ENCODE measurements at places on chromosomes 2 and 18. TPM values are rescaled to one million over a fixed set of nuclear protein-coding genes. Genes with fewer than 3 reads are reported as not detected.

- no peak overlapping the region for H3K4me3 ChIP-seq
- H3K36me3 ChIP-seq: no peaks in the 10 kb centered on the region
- DNase-seq: no peak
- no peak overlapping the region for H3K27ac ChIP-seq
- H3K4me1 ChIP-seq: no peaks in the 10 kb centered on the region
These were observed 557 bp downstream of the DCC start for GRCh38 chr18:52340406-52341102.

DNA sequence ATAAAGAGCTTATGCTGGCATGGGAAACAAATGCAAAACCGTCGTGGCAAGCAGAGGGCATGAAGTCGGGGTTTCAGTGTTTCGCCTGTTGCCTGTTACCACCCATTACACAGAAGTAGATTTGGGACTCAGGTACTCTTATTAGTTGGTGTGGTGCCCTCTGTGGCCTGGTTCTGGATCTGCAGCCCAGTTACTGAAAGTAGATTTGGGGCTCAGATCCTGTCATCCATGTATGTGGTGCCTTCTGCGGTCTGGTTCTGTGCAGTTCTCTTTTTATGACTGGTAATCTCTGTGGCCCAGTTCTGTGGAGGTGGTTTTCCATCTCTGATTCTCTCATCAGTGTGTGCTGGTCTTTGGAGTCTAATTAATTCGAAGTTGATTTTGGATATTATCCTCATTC lies 45.2 kb downstream of the ADNP2 start:
- H3K27me3 ChIP-seq: peaks cover 7% of the 10 kb centered on the region
- peaks cover under 1% of the 10 kb centered on the region for H3K36me3 ChIP-seq
- no peak overlapping the region for H3K27ac ChIP-seq
- H3K4me1 ChIP-seq: peaks cover 4% of the 10 kb centered on the region
- DNase-seq: peak; percentile 77

The TPO gene
- not detected for total RNA-seq

GRCh38 chr2:199734011-199734410 lies 117.0 kb downstream of the FTCDNL1 start:
- no peaks in the 10 kb centered on the region for H3K36me3 ChIP-seq
- H3K4me3 ChIP-seq: no peak overlapping the region
- H3K27ac ChIP-seq: no peak overlapping the region
- no peaks in the 10 kb centered on the region for H3K4me1 ChIP-seq
- peaks cover 19% of the 10 kb centered on the region for H3K27me3 ChIP-seq

The NBEAL1 gene
- 11.8 TPM for total RNA-seq

The C1D gene
- 28.1 TPM for total RNA-seq

The NAT8 gene
- total RNA-seq: not detected

DNA sequence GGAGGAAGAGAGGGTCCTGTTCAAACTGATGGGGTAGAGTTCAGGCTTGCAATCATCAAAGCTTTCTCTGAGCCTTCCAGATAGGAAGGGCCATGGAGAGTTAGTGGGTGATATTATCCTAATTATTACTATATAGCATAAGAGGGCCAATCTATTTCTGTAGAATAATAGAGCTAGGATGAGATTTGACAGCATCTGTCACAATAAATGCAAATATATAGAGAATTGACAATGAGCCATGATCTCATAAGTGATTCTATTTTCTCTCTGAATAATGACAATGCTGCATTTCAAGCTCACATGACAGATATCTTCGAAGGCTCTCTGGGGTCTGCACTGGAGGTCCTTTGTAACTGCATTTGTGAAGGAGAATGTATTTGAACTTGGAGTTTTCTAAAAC lies 521.9 kb upstream of the CELF4 start:
- no peak overlapping the region for H3K4me3 ChIP-seq
- H3K27ac ChIP-seq: no peak overlapping the region
- no peak for DNase-seq

DNA sequence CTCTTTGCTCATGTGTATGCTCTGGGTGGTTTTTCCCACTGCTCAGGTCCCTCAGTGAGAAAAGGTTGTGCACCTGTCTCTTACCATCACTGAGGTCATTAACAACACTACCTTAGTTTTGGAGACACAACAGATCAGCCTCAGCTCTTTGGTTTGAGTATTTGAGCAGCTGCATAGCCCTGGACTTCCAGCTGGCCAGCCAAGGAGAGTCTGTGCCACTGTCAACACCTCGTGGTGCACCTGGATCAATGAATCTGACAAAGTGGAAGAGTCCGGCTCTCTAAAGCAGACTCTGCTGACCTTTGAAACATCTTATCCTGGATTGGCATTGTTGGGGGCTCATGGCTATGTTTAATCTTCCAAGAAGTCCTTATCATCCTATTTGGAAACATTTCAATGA lies 30.0 kb downstream of the SERPINB8 start:
- H3K27ac ChIP-seq: no peak overlapping the region
- H3K27me3 ChIP-seq: peaks cover 15% of the 10 kb centered on the region
- DNase-seq: no peak
- H3K4me3 ChIP-seq: no peak overlapping the region
- no peaks in the 10 kb centered on the region for H3K4me1 ChIP-seq

The VWC2L gene
- not detected for total RNA-seq

- no peaks in the 10 kb centered on the region for H3K27me3 ChIP-seq
- H3K27ac ChIP-seq: no peak overlapping the region
- H3K4me3 ChIP-seq: no peak overlapping the region
These were observed 53.8 kb downstream of the LRPPRC start for GRCh38 chr2:43941966-43942365.

- H3K27ac ChIP-seq: no peak overlapping the region
- H3K36me3 ChIP-seq: no peaks in the 10 kb centered on the region
- H3K4me3 ChIP-seq: no peak overlapping the region
- DNase-seq: no peak
These were observed 20.8 kb upstream of the PUM2 start for GRCh38 chr2:20371323-20372025.

DNA sequence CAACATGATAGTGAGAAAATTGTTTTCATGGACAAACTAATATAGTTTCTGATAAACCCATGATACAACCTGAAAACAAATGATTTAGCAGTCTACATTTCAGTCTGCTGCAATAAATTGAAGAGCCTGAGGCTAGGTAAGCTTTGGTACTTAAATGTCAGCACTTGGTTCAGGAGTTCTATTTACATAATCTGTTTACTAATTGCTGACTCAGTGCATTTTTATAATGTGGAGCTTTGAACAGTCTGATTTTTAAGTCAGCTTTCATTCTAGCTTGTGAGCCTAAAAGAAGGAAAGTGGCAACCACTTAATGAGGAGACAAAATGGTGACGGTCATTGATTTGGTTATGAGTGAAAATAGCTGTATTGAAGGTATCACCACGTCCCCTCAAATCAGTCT lies 488.6 kb downstream of the CPS1 start:
- H3K27ac ChIP-seq: no peak overlapping the region
- H3K4me1 ChIP-seq: no peaks in the 10 kb centered on the region
- no peaks in the 10 kb centered on the region for H3K36me3 ChIP-seq

DNA sequence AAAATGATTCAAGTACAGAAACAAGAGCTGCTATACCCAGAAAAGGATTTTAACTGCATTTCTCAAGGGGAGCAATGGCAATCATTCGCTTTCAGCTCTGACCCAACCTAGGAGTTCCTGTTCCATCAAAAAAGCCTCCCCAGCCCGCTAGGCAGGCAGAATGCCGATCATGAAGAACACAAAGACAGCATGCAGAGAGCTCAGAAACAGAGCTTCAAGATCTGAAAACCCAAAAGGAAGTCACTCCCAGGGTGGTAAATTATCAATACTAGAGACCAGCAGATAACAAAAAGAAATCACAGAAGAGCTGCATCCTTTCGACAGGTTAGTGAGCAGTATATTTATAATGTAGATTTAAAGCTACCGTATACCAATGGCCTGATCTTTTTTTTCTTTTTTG lies 84.8 kb upstream of the CRIM1 start:
- H3K4me3 ChIP-seq: no peak overlapping the region
- H3K27me3 ChIP-seq: no peaks in the 10 kb centered on the region
- DNase-seq: no peak

- peaks cover 77% of the 10 kb centered on the region for H3K4me1 ChIP-seq
- no peaks in the 10 kb centered on the region for H3K27me3 ChIP-seq
- H3K36me3 ChIP-seq: peaks cover 6% of the 10 kb centered on the region
- peak overlapping the region; percentile 12 for H3K27ac ChIP-seq
- H3K4me3 ChIP-seq: no peak overlapping the region
These were observed 39.4 kb downstream of the AGFG1 start for GRCh38 chr2:227511239-227511930.

The AMER3 gene
- total RNA-seq: not detected

DNA sequence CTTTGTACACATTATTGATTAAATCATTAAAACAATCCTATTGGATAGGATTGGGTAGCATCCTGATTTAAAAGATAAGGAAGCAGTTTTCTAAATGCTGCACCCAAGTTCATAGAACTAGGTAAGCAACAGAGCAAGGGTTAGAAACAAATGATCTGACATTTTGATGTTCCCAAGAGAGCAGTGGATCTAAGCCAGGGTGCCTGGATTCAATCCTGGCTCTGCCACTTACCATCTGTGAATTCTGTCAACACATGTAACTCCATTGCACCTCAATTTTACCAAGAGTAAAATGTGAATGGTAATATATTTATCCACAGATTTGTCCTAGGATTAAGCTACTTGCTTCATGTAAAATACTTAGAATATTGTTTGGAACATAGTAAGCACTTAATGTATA lies 982.6 kb upstream of the FANCL start:
- no peaks in the 10 kb centered on the region for H3K4me1 ChIP-seq
- no peaks in the 10 kb centered on the region for H3K36me3 ChIP-seq
- no peak for DNase-seq
- no peak overlapping the region for H3K27ac ChIP-seq
- no peaks in the 10 kb centered on the region for H3K27me3 ChIP-seq

DNA sequence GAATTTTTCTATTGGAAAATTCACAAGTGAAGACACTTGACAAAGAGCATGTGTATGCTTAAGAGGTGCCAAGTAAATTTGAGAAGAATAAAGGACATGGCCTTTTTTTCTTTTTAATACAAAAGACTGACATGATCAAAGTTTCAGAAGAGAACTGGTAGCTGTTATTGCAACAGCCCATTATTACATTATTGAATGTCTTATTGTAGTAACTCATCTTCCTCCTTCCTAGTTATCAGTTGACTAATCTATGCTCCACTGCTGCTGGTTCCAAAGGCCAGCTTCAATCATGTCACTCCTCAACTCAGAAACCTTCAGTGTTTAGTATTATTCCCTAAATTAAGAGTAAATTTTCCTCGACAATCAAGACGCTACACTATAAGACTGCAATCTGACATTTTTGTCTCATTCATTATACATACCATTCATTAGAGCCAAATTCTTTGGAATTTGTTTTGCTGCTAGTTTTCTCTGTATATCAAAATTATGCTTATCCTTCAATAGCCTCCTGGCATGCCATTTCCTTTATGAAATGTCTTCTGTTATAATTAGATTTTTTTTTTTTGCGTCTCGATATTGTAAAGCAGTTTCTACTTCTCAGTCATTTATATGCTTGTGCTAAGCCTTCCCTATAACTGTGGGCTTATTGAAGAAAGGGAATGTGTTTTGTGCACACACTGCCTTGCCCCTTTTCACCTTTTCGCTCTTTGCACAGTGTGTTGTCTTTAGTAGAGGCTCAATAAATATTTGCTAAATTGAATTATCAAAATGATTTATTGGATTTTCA lies 27.9 kb downstream of the ITGA4 start:
- H3K4me1 ChIP-seq: peaks cover 15% of the 10 kb centered on the region
- H3K4me3 ChIP-seq: no peak overlapping the region
- no peak for DNase-seq
- peaks cover 62% of the 10 kb centered on the region for H3K36me3 ChIP-seq
- no peaks in the 10 kb centered on the region for H3K27me3 ChIP-seq

- no peak overlapping the region for H3K27ac ChIP-seq
- no peaks in the 10 kb centered on the region for H3K36me3 ChIP-seq
- no peak overlapping the region for H3K4me3 ChIP-seq
- DNase-seq: no peak
- no peaks in the 10 kb centered on the region for H3K27me3 ChIP-seq
- H3K4me1 ChIP-seq: no peaks in the 10 kb centered on the region
These were observed 89.2 kb upstream of the MSH2 start for GRCh38 chr2:47313728-47314127.

GRCh38 chr18:58848685-58849084 lies 16.0 kb upstream of the ZNF532 start:
- H3K36me3 ChIP-seq: no peaks in the 10 kb centered on the region
- H3K4me3 ChIP-seq: no peak overlapping the region
- H3K27ac ChIP-seq: no peak overlapping the region
- no peak for DNase-seq

DNA sequence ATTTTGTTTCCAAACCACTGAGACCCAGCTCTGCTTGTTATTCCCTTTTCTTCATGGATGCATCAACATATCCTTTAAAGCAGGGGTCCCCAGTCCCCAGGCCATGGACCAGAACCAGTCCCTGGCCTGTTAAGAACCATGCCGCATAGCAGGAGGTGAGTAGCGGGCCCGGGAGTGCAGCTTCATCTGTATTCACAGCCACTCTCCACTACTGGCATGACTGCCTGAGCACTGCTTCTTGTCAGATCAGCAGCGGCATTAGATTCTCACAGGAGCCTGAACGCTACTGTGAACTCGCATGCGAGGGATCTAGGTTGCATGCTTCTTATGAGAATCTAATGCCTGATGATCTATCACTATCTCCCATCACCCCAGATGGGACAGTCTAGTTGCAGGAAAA lies 1.6 kb upstream of the POLI start:
- no peak for DNase-seq
- H3K4me1 ChIP-seq: peaks cover 32% of the 10 kb centered on the region
- H3K4me3 ChIP-seq: no peak overlapping the region
- no peak overlapping the region for H3K27ac ChIP-seq

DNA sequence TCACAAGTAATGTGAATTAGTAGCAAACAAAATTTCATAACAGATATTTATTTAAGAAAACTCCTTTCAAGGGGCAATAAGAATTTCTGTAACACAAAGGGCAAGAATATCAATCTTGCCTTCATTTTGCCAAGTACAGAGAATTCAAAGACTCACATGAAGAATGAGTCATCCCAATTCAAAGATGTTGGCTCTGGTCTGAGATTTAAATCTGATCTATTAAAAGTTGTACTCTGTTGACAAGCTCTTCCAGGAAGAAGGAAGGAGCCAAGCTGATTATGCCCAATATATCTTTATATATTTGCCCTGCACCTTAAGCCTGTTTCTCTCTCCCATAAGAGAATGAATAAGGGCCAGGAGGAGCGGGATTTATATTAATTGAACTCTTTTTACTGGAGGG lies 55.9 kb upstream of the RPE start:
- H3K4me1 ChIP-seq: no peaks in the 10 kb centered on the region
- no peak overlapping the region for H3K27ac ChIP-seq
- DNase-seq: no peak
- H3K4me3 ChIP-seq: no peak overlapping the region
